GM04504 (cell line): ENCODE measurements at places on chromosomes 6 and 20.

DNA sequence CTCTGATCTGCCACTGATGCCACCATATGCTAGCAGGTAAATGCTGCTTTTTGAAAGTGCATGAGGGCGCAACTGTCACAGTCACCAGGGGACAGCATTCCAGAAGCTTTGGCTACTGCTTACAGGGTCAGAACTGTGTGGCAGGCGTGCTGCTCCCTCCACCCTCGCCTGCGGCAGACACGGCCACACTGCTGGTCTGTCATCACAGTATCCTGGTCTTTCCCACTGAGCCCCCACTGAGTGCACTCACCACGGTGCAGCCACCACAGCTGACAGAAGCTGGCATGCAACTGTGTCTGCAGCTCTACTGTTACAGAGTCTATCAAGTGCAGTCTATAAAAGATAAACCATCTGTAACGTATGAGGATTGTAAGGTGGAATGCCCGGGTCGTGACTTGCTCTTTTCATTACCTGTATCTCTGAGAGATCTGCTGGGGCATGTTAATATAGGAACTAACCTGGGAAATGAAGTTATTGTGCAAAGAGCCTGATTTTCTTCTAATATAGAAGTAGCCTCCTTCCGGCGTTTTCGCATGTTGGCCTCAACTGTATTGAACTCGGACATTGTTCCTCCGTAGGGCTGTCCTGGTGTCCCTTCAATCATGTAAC, 24.5 kb downstream of the GCLC start:
- no peak for DNase-seq

DNA sequence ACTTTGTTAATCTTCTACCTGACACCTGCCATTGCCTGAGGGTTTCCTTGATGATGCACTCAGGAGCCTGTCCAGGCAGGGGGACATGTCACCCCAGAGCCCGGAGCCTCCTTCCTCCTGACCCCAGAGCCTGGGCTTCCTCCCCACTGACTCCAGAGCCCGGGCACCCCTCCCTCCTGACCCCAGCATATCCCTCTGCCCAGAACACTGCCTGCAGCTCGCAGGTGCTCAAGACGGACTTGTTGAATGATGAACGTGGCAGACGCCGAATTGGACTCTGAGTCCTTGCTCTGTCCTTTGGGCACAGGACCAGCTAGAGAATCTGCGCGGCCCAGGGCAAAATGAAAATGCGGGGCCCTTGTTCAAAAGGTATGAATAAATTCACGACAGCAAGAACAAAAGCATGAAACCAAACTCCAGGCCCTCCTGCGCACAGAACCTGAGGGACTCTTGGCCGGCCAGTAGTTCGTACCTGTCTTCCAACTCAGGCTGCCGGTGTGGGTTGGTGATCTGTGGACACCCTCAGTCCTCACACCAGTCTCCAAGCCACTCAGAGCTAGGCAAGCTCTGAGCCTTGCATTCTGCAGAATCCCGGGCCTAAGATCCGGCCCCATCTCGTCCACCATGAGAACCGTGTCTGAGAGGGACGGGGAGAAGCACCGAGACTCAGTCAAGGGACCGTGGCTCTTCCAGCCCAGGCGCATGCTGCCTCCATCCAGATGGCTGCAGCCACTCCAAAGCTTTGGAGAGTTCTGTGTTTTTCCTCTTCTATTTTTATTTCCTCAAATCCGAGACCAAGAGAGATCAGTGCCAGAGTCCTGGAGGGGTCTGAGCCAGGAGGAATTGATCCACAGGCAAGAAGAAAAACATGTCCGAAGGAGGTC, 104.7 kb downstream of the BMP7 start:
- DNase-seq, result no peak

- DNase-seq, result no peak
These were observed 7.5 kb upstream of the APCDD1L start for GRCh38 chr20:58522666-58523065.

DNA sequence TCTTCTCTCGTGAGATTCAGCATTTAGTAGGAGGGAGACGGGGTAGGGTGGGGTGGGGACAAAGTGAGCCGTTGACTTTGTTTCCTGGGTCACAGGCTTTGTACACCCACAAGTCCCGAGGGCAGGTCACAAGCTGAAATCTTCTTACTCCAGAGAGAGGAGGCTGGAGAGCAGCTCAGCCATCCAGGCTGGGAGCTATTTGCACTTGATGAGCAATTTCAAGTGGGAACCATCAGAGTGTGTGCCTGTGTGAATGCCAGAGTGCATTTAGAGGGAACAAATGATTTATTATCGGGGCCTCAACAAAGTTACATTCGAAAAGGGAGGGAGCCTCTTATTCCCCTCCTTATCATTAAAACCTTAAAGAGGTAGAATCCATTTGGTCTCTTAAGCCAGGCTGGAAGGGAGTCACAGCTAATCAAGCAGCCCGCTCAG, 155.7 kb upstream of the JARID2 start:
- no peak for DNase-seq

- DNase-seq, result no peak
These were observed 21.6 kb downstream of the CNKSR3 start for GRCh38 chr6:154488802-154489437.

DNA sequence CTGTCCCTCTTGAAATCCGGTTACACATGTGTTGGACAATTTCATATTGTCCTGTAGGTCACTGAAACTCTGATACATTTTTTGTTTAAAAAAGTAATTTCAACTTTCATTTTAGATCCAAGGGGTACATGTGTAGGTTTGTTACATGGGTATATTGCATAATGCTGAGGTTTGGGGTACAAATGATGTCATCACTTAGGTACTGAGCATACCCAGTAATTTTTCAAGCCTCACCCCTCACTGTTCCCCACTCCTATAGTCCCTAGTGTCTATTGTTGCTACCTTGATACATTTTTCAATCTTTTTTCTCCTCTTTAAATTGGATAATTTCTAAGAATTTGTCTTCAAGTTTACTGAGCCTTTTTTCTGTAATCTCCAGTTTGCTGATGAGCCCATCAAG, 483.0 kb downstream of the DHX35 start:
- DNase-seq, result no peak

- no peak for DNase-seq
These were observed 442.3 kb upstream of the AGPAT4 start for GRCh38 chr6:161716176-161716575.

GRCh38 chr6:5214570-5215052, 46.1 kb downstream of the LYRM4 start:
- DNase-seq, result no peak

GRCh38 chr6:68144667-68145066, 490.4 kb upstream of the ADGRB3 start:
- DNase-seq, result no peak

DNA sequence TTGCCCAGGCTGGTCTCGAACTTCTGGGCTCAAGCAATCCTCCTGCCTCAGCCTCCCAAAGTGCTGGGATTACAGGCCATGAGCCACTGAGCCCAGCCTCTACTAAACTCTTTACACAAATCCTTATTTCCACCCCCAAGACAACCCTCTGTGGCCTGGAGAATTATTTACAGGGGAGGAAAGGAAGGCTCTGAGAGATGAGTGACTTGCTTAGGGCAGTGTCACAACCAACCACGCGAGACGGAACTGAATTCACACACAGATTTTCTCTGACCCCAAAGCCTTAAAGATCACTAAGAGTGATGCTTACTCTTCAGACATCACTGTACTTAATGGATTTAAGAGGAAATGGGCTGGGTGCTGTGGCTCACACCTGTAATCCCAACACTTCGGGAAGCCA, 86.2 kb downstream of the RIPOR3 start:
- no peak for DNase-seq

GRCh38 chr6:50816115-50816675, 2.5 kb upstream of the TFAP2B start:
- DNase-seq, result no peak

DNA sequence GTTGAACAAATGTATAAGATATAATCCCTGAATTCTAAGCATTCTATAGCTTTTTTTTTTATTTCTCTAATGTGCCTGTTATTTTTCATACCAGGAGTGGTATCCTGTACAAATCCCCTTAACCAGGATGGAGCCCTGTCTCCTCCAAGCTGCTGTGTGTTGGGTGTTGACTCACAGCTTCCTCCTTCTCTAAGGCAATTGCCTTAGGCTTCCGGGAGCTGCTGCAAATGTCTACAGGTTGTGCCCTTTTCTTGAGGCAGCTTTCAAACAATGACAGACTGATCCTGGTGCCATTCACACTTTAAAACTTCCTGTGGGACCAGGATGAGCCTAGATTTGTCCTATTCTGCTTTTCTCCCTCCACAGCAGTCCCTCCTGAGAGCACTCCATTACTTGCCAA, 173.2 kb downstream of the BTBD3 start:
- no peak for DNase-seq

DNA sequence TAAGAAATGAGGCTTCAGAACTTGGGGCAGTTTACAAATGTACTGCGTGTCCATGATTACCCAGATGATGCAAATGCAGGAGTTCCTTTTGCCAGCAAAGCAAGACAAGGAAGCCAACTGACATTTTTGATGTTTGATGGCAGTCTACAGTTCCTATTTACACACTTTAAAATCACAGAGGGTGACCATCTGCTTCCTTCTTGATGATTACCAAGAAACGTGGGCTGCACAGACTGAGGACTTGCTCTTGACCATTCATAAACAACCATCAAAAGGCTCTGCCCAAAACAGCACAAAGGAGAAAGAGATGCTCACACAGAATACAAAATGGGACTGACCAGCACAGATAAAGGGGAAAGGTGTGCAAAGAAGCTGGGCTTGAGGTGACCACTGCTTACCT, 79.8 kb upstream of the TRAF3IP2 start:
- no peak for DNase-seq

GRCh38 chr6:6351511-6352025, 31.1 kb upstream of the F13A1 start:
- DNase-seq, result no peak

DNA sequence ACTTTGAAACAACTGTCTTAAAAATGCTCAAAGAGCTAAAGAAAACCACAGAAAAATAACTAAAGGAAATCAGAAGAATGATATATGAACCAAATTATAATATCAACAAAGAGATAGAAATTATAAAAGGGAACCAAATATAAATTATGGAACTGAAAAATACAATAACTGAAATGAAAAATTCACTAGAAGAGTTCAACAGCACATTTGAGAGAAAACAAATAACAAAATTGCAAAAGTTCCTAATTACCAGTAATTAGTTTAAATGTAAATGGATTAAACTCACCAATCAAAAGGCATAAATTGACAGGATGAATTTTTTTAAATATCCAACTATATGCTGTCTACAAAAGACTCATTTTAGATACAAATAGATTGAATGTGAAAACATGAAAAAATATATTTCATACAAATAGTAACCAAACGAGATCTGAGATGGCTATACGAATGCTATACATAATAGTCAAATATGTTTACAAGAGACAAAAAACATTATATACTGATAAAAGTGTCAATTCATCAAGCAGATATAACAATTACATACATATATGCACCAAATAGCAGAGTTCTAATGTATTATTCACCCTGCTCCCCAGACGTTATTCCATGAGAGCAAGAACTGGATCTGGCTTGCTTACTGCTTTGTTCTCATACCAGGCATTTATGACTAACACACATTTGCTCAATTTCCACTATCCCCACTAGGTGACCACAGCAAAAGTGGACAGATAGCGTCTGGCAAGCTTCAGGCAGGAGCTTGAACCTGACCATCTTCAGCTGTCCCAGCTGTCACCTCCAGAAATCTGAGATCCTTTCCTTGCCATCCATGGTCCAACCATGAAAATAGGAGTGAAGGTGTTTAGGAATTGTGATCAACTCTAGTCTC, 72.4 kb upstream of the SIRPA start:
- DNase-seq, result no peak
